Sigmoid colon (tissue), 7 donors: ENCODE measurements at places on chromosomes 1 and 21. TPM values are rescaled to one million over a fixed set of nuclear protein-coding genes. Genes with fewer than 3 reads are reported as not detected.

Gene SELP
- 1.8 TPM for total RNA-seq

Gene FH
- 39.9 TPM for total RNA-seq

Gene KLHL21
- total RNA-seq = 75.1 TPM

Gene CIART
- 14.5 TPM for total RNA-seq

Gene OR6N1
- not detected for total RNA-seq

Gene TRAF3IP3
- 1.7 TPM for total RNA-seq
